ENCODE measurements at places on chromosomes 16 and 17.

DNA sequence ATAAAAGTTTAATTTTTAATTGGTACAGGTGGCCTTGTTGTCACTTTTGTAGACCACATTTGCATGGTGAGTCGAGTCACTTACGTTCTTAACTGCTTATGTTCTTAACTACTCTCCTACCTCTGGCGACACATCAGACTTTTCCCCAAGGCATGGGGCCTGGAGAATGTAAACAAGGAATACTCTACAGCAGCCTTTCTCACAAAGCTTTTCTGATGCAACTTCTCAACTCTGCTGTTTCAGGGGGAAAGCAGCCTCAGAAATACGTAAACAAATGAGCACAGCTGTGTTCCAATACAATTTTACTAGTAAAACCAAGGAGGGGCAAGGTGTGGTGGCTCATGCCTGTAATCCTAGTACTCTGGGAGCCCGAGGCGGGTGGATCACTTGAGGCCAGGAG, 6.9 kb downstream of the KARS1 start:
- DNase-seq, result no peak

GRCh38 chr17:73203135-73203787, 10.4 kb downstream of the COG1 start:
- DNase-seq, result no peak

DNA sequence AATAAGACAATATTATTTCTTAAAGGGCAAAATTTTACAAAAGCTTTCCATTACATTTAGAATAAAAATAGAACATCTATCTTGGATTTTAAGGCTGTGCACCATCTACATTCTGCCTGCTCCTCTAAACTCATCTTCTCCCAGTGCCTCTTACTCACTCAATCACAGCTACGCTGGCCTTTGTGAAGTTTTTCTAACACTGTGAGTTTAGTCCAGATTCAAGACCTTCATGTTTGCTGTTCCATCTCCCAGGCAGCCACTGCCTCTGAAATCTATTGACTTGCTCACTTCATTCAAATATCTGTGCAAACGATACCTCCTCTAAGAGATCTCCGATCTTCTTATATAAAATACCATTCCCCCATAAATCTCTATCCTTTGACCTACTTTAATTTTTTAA, 673.4 kb upstream of the KIF2B start:
- DNase-seq, result no peak

DNA sequence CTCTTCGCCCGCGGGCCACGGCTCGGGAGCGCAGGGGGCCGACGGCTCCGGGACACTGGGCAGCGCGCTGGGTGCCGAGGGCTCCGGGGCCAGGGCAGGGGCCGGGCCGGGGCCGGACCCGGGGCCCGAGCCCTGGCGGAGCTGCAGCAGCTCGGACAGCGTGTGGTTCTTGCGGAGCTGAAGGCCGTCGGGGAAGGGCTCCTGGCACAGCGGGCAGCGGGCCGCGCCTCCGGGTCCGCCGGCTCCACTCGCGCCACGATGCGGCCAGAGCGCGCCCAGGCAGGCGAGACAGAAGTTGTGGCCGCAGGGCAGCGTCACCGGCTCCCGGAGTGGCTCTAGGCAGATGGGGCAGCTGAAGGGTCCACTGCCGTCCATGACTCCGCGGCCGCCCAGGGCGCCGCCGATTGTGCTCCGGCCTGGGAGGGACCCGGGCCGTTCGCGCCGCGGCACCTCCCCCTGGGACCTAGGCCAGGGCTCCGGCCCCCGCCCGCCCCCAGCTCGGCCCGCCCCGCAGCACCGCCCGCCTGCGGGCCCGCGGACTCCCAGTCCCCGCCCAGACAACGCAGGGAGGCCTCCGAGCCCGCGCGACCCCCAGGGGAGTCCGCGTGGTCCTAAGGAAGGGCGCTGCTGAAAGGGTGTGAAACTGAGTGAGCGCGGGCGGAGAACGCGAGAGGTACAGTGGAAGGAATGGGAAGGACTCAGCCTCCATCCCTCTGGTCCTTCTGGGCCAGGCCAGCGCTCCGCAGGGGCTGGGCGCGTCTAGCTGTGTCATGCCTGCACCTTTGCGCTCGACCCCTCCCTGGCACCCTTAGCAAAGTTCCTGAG, at the start of gene TRIM47:
TSS of gene TRIM47 (minus strand) at position 408 of the 825 bp plus-strand sequence. CDS start at position 375, 33 bp downstream.
- no peak for DNase-seq

DNA sequence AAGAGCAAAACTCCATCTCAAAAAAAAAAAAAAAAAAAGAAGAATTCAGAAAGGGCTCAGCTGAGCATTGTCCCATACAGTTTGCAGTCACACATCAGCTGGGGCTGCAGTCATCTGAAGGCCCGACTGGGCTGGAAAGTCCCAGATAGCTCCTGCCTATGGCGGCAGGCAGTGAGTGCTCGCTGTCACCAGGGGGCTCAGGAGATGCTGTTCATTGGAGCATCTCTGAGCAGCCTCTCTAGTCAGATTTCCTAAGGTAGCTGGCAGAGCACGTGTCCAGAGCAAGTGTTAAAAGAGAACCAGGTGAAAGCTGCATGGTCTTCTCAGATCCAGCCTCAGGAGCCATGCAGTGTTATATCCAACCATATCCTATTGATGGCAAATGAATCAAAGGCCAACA, 75.8 kb downstream of the WSCD1 start:
- no peak for DNase-seq

DNA sequence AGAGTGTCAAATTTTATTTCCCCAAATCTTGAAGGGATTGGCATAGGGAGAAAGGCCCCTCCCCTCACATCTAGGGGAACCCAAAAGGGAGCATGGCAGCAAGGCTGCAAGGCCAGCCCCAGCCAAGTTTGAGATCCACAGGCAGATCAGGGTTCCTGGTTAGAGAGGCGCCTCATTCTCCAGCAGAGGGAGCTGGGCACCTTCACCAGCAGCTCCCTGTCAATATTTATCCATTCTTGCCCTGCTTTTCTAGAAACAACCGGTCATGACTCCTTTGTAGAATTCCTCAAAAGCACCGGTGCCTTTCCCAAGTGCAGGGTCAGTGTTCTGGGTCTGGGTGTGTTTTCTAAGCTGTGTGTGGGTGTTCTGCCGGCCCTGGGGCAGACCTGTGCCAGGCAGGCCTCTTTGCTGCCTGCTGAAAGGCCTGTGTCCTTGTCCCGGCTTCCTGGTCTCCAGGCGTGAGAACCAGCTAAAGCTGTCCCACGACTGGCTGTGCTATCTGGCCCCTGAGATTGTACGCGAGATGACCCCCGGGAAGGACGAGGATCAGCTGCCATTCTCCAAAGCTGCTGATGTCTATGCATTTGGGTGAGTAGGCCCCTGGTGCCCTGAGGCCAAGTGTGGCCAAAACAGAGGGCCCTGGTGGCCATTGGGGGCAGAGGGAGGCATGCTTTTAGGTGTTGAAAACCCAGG, 21.2 kb upstream of the LGALS9 start:
- DNase-seq, result no peak

All from stimulated activated CD8-positive, alpha-beta memory T cell treated with anti-CD3 and anti-CD28 coated beads, Interleukin-15, amount 100 ng/mL, for 4 hours (primary cell).